ENCODE measurements at places on chromosomes 5 and 9.

DNA sequence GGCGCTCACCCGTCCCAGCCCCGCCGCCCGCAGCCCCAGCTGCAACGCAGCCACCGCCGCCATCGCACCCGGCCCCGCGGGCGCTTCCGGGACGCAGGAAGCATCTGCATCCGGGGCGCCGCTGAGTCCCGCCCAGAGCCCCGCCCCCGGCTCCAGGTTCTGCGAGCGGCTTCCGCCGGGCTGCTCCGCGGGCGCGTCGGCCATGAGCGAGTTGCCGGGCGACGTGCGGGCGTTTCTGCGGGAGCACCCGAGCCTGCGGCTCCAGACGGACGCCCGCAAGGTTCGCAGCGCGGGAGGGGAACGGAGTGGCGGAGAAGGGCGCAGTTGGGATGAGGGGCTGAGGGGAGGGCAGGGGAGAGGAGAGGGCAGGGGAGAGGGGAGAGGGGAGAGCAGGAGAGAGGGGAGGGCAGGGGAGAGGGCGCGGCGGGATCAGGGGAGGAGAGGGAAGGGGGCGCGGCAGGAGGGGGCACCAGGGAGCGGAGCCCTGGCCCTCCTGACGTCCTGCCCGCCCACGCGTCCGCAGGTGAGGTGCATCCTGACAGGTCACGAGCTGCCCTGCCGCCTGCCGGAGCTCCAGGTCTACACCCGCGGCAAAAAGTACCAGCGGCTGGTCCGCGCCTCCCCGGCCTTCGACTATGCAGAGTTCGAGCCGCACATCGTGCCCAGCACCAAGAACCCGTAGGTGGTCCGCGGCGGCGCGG, at the start of the genes SURF1 and SURF2:
Gene SURF1 (minus strand): TSS at position 97 of the 701 bp plus-strand sequence. CDS start 34 bp downstream, at position 63.
Gene SURF2 (plus strand): TSS at position 160 of the 701 bp plus-strand sequence. CDS start 43 bp downstream, at position 203.
- no peak for DNase-seq

- no peak for DNase-seq
Observed at GRCh38 chr5:73303148-73304079, 130.4 kb downstream of the TMEM174 start.

DNA sequence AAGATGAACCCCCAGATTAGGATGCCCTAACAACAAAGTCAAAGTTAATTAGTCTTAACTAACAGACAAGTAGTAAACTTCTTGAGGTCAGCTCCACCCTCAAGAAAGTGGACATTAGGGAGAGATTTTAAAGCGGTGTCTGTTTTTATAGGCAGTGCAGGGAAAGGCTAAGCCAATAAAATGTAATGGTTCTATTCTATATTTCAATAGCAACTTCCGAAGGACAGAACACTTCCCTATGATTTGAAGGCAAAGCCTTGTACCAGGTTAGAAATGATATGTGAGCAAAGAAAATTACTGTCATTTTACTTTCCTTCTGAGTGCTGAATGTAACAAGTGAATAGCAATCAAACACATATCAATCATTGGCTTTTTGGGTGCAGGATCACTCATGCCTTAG, 455.2 kb downstream of the ISL1 start:
- no peak for DNase-seq

DNA sequence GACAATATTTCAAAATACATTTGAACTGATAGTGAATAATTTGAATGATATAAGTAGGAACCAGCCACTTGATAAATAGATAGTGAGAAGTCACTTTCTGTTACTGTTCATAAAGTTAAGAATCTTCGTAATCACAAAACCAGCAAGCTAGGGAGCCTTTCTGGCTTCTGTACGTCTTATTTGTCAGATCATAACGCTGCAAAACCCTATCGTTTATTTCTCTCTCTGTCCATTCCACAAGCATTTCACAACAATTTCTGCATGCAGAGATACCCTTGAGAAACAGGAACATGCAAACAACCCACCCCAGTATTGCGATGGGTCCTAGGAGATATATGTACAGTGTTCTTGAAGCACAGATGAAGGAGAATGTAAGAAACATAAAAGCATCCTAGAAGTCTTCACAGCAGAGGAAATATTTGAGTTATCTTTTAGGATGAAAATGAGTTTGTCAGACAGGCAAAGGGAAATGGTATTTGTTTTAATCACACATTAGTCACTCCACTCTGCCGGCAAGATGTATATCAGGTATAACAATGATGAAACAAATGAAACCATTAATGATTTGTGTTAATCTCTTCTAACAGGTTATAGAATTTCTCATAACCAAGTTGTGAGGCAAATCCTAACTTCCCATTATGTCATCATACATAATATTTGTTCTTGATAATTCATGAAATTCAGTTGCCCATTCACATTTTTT, 668.7 kb upstream of the FTMT start:
- no peak for DNase-seq

Data from fibroblast of the conjunctiva (primary cell).